T-cell (primary cell): ENCODE measurements at places on chromosomes 16 and 17.

GRCh38 chr16:74874912-74875546 lies 100.4 kb upstream of the FA2H start:
- no peak for DNase-seq

DNA sequence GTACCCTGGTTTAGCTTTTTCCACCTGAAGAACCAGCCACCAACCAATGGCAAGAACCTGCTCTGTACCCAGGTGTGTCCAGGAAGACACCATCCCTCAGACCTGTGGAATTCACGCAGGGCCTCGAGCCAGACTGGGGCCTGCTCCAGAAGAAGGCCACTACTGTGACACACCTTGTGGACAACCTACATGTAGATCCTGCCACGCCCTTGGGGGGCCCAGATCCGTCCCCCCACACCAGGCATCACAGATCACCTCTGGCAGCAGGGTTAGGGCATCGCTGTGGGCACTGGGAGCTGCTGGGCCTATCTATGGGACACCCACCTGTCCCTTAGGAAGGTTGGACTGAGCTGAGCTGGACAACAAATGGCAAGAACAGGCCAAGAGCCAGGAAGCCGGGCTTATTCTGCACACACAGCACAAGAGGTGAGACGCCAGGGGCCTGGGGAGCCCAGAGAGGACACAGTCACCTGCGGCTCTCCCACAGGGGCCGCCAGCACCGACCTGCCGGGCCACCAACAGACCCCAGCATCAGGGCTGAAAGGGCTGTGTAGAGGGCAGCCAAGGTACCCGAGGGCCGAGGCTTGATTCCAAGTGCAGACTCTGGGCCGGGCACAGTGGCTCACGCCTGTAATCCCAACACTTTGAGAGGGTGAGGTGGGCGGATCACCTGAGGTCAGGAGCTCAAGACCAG lies 7.7 kb downstream of the FAAP100 start:
- no peak for DNase-seq

DNA sequence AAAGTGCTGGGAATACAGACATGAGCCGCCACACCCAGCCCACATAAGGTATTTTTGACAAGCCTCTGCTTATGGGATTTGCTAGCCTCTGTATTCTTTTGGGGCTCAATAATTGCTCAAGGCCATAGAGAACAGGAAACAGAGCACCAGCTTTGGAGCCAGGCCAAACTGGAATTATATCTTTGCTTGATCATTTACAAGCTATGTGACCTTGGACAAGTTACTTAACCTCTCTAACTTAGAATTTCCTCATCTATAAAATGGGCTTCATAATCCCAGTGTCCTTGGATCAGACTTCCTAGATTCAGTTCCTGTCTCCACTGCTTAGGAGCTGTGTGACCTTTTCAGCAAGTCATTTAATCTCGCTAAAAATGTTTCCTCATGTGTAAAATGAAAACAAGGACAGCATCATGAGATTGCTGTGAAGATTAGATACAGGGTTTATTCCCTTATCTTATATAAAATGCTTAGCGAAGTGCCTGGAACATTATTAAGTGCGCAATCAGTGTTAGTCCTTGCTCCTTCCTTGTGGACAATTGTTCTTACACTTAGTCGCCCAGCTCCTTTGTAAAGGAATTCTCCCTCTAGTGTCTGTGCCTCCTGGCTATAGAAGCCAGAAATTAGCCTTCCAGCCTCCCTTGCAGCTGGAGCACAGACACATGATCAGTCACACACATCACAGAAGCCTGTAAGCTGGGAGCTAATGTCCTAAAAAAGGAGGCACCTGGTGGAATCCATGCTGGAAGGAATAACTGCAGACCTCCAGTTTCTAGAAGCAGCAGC lies 16.6 kb downstream of the KRT9 start:
- DNase-seq = no peak

- DNase-seq = no peak
These were observed 11.9 kb downstream of the PIEZO1 start for GRCh38 chr16:88772871-88773811.

DNA sequence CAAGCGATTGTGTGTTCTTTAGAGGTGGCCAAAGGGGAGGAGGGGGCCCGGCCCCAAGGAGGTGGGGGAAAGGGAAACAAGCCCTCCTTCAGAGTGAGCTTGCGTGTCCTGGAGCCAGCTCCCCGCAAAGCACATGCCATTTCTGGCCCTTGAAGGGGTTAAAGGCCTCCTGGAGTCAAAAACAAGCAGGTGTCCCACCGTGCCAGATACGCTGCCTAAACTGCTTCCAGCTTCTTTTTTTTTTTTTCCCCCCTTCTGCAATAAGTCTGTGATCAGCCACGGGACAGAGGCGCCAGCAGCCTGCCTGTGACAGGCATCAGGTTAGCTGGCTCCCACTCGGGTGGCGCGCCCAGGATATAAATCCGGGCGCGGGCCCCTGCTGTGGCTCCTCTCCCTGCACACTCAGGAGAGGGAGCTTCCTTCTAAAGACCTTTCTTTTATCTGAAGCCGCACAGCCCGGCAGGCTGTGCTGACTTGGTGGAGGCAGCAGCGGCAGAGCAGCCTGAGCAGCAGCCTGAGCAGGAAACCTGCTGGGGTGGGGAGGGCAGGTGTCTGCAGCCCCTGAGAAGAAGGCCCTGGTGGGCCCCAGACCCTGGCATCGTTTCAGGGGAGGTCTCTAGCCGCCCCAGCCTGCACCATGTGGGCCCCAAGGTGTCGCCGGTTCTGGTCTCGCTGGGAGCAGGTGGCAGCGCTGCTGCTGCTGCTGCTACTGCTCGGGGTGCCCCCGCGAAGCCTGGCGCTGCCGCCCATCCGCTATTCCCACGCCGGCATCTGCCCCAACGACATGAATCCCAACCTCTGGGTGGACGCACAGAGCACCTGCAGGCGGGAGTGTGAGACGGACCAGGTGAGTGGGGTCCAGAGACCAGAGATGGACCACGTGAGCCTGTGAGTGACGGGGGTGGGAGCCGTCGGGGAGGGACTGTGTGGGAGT lies at the start of gene WFIKKN2:
TSS of gene WFIKKN2 (plus strand) at position 286 of the 934 bp plus-strand sequence. CDS start at position 638, 352 bp downstream.
- DNase-seq = no peak

GRCh38 chr17:1202291-1202690 lies 22.5 kb upstream of the ABR start:
- DNase-seq = no peak

DNA sequence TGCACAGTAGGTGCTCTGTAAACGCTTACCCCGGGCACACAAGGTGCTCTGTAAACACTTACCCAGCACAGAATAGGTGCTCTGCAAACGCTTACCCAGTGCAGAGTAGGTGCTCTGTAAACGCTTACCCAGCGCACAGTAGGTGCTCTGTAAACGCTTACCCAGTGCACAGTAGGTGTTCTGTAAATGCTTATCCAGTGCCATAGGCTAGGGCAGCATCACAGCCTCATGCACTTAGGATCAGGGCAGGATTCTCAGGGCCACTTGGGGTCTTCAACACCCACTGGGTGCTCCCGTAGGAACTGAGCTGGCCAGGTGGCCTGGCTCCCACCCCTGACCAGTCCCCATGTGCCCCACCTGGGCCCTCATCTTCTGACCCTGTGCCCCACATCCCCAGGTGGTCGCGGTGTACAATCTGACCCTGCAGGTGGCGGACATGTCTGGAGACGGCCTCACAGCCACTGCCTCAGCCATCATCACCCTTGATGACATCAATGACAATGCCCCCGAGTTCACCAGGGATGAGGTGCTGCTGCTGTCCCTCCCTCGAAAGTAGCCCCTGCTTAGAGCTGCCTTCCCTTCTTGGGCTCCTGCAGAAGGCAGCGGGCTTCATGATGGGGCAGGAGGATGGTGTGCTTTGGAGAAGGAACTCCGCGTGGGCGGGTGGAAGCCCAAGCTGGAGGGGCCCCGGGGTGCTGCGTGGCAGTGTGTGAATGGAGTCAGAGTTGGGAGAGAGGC lies 13.1 kb downstream of the SLC22A31 start:
- DNase-seq = peak; percentile 31

- peak; percentile 65 for DNase-seq
These were observed 291.6 kb upstream of the TNRC6C start for GRCh38 chr17:77666881-77667395.

- no peak for DNase-seq
These were observed 7.5 kb downstream of the ANKRD11 start for GRCh38 chr16:89482817-89483205.

GRCh38 chr16:66947302-66948065 lies 12.2 kb downstream of the CES2 start:
- peak; percentile 82 for DNase-seq
